Activated CD8-positive, alpha-beta T cell treated with anti-CD3 and anti-CD28 coated beads for 36 hours (primary cell): ENCODE measurements at places on chromosomes 1 and 21. TPM values are rescaled to one million over a fixed set of nuclear protein-coding genes. Genes with fewer than 3 reads are reported as not detected.

DNA sequence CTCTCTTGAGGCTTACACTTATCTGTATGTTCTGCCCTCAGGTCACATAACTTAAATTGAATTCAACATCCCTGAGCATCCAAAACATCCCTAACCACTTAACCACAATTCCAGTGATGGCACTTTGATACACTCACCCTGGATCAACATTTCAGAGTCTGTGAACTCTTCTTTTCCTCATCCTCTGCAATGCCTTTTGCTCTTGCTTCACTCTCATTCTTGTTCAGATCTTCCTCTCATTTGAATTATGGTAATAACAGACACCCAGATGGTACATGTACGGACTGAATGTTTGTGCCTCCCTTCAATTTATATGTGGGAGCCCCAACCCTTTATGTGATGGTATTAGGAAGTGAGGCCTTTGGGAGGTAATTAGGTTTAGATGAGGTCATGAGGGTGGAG, 33.4 kb downstream of the PTGER3 start:
- no peak overlapping the region for H3K27ac ChIP-seq
- no peak overlapping the region for H3K4me3 ChIP-seq
- H3K36me3 ChIP-seq = no peaks in the 10 kb centered on the region
- H3K27me3 ChIP-seq = peaks cover 2% of the 10 kb centered on the region
- H3K4me1 ChIP-seq = no peaks in the 10 kb centered on the region
- DNase-seq = no peak

- DNase-seq = peak; percentile 50
- H3K4me3 ChIP-seq = peak overlapping the region; percentile 94
- peaks cover 40% of the 10 kb centered on the region for H3K4me1 ChIP-seq
- peaks cover 7% of the 10 kb centered on the region for H3K36me3 ChIP-seq
- H3K27me3 ChIP-seq = peaks cover 1% of the 10 kb centered on the region
Measured at GRCh38 chr1:155858800-155859233, 550 bp upstream of the SYT11 start.

- H3K4me1 ChIP-seq = no peaks in the 10 kb centered on the region
- no peaks in the 10 kb centered on the region for H3K36me3 ChIP-seq
- peaks cover 7% of the 10 kb centered on the region for H3K27me3 ChIP-seq
- H3K4me3 ChIP-seq = no peak overlapping the region
- no peak for DNase-seq
- no peak overlapping the region for H3K27ac ChIP-seq
Measured at GRCh38 chr1:33928251-33928650, 64.4 kb downstream of the HMGB4 start.

- H3K27ac ChIP-seq = no peak overlapping the region
- no peaks in the 10 kb centered on the region for H3K27me3 ChIP-seq
Measured at GRCh38 chr1:149978547-149979023, 31.9 kb downstream of the OTUD7B start.

GRCh38 chr1:67921725-67922489, 88.6 kb upstream of the GNG12 start:
- H3K27me3 ChIP-seq = peaks cover 8% of the 10 kb centered on the region
- DNase-seq = no peak
- no peak overlapping the region for H3K4me3 ChIP-seq
- H3K4me1 ChIP-seq = no peaks in the 10 kb centered on the region
- no peaks in the 10 kb centered on the region for H3K36me3 ChIP-seq
- H3K27ac ChIP-seq = no peak overlapping the region

DNA sequence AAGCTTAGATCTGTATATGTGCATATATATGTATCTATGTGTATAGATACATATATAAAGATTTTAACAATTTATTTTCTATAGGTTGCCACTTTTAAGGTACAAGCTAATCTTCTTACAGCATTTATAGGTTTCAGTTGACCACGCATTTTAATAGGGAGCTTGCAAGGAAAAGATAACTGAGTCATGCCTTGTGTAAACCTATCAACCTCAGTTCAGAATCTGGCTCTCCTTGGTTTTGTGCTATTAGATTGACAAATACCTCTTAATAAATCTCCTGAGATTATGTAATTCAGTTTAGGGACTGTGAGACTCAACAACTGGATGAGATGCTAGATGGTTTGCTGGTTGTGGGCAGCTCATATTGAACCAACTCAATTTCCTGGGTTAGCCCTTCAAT, 114.7 kb upstream of the SERBP1 start:
- no peak overlapping the region for H3K27ac ChIP-seq
- H3K27me3 ChIP-seq = no peaks in the 10 kb centered on the region

DNA sequence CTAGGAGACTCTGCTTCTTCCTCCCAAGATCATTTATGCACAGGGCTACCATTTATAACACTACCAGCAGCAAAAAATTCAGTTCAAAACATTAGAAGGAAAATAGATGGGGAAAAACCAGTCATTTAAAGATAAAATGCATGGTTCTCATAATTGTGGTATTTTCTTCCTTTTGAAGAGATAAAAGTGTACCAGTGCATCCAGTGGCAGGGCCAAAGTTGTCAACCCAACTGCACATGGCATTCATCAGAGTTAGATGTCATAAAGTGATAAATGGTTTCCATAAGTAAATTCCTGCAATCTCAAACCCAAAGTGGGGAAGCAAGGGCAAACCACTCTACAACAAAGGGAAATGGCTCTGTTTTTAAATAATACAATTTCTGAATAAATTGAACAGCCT, 119.1 kb upstream of the DMRTA2 start:
- DNase-seq = no peak
- no peak overlapping the region for H3K27ac ChIP-seq
- H3K36me3 ChIP-seq = peaks cover 5% of the 10 kb centered on the region
- no peak overlapping the region for H3K4me3 ChIP-seq
- no peaks in the 10 kb centered on the region for H3K27me3 ChIP-seq
- H3K4me1 ChIP-seq = peaks cover 4% of the 10 kb centered on the region

GRCh38 chr21:32173121-32173724, 105.6 kb downstream of the MIS18A start:
- H3K27ac ChIP-seq = no peak overlapping the region
- no peak for DNase-seq
- no peaks in the 10 kb centered on the region for H3K36me3 ChIP-seq
- H3K4me3 ChIP-seq = no peak overlapping the region
- no peaks in the 10 kb centered on the region for H3K4me1 ChIP-seq
- peaks cover 10% of the 10 kb centered on the region for H3K27me3 ChIP-seq

DNA sequence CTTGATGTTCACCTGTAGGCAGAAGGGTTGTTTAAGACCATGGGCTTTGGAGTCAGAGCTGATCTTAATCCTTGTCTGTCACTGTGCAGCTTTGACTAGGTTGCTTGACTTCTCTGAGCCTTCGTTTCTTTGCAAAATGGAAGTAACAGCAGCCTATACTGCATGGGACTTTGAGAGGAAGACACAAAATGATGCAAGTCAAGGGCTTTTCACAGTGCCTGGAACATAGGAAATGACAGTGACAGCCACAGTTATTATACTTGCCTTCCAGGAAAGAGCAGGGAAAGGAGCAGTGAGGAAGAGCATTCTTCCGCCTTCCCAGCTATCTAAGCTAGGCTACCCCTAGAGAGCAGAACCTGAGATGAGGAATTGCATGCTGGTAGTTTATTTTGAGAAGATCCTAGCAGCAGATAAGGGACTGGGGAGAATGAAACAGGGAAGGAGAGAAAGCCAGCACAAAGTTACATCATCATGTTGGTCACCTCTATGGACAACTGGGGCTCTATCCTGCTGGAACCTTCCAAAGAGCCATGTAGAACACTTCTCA, 3.1 kb downstream of the CSF3R start:
- peaks cover 2% of the 10 kb centered on the region for H3K27me3 ChIP-seq
- DNase-seq = no peak
- H3K27ac ChIP-seq = no peak overlapping the region
- H3K4me1 ChIP-seq = peaks cover 10% of the 10 kb centered on the region
- H3K36me3 ChIP-seq = no peaks in the 10 kb centered on the region

DNA sequence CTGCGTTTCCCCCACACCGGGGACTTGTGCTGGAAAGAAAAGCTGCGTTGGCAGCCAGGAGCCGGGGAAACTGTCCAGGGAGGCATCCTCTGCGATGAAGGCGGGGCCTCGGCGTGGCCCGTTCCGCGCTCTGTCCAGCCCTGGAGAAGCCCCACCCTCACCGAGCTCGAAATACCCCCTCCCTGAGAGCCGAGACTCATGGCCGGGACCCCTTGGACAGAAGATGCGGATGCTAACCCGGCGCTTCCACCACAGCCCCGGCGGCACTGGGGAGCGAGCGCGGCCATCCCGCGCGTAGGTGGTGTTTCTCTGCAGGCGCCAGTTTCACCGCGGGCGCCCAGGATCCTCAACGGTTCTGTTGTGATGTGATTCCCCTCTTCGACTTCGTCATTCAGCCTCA, 31.6 kb downstream of the PDE9A start:
- H3K4me1 ChIP-seq = peaks cover 50% of the 10 kb centered on the region
- DNase-seq = peak; percentile 53
- peak overlapping the region; percentile 71 for H3K4me3 ChIP-seq
- peak overlapping the region; percentile 96 for H3K27ac ChIP-seq
- no peaks in the 10 kb centered on the region for H3K27me3 ChIP-seq
- no peaks in the 10 kb centered on the region for H3K36me3 ChIP-seq

GRCh38 chr21:34639250-34639649, 24.3 kb upstream of the RCAN1 start:
- peaks cover 17% of the 10 kb centered on the region for H3K4me1 ChIP-seq
- H3K36me3 ChIP-seq = no peaks in the 10 kb centered on the region
- no peak overlapping the region for H3K27ac ChIP-seq
- no peak overlapping the region for H3K4me3 ChIP-seq
- no peak for DNase-seq
- H3K27me3 ChIP-seq = no peaks in the 10 kb centered on the region

GRCh38 chr1:40798366-40799281, 15.0 kb downstream of the KCNQ4 start:
- H3K4me3 ChIP-seq = no peak overlapping the region
- no peak overlapping the region for H3K27ac ChIP-seq
- H3K36me3 ChIP-seq = no peaks in the 10 kb centered on the region
- no peaks in the 10 kb centered on the region for H3K27me3 ChIP-seq
- DNase-seq = no peak

GRCh38 chr21:25280061-25280460, 327.2 kb downstream of the MRPL39 start:
- no peaks in the 10 kb centered on the region for H3K4me1 ChIP-seq
- no peak for DNase-seq
- peaks cover 4% of the 10 kb centered on the region for H3K27me3 ChIP-seq
- no peak overlapping the region for H3K4me3 ChIP-seq

GRCh38 chr1:66996018-66996682, 57.8 kb downstream of the SLC35D1 start:
- H3K27ac ChIP-seq = no peak overlapping the region
- peak; percentile 83 for DNase-seq
- H3K4me3 ChIP-seq = no peak overlapping the region
- peaks cover 17% of the 10 kb centered on the region for H3K4me1 ChIP-seq
- H3K27me3 ChIP-seq = no peaks in the 10 kb centered on the region
- H3K36me3 ChIP-seq = peaks cover 7% of the 10 kb centered on the region

- H3K27ac ChIP-seq = peak overlapping the region; percentile 94
- H3K4me3 ChIP-seq = peak overlapping the region; percentile 89
- H3K27me3 ChIP-seq = no peaks in the 10 kb centered on the region
- peaks cover 43% of the 10 kb centered on the region for H3K4me1 ChIP-seq
Measured at GRCh38 chr1:42924851-42925760, 33.6 kb downstream of the SLC2A1 start.

CFHR3 gene
- total RNA-seq = not detected

MRTO4 gene
- total RNA-seq = 93.4 TPM

OLFML2B gene
- total RNA-seq = not detected

RBM15 gene
- 70.8 TPM for total RNA-seq

CYYR1 gene
- total RNA-seq = not detected

TRNP1 gene
- 0.38 TPM for total RNA-seq

RGSL1 gene
- not detected for total RNA-seq

OR6N1 gene
- total RNA-seq = not detected
